ENCODE measurements at places on chromosomes 2 and 18.

GRCh38 chr2:218328294-218328693 lies 28.4 kb upstream of the CATIP start:
- no peak for DNase-seq

- no peak for DNase-seq
Measured at GRCh38 chr2:63522950-63523349, 65.3 kb downstream of the WDPCP start.

- DNase-seq, result no peak
Measured at GRCh38 chr2:41647468-41648050, 400.3 kb upstream of the PKDCC start.

- no peak for DNase-seq
Measured at GRCh38 chr2:167293172-167293781, 405.0 kb downstream of the XIRP2 start.

GRCh38 chr2:96916156-96916630 lies 46.3 kb upstream of the SEMA4C start:
- DNase-seq, result no peak

DNA sequence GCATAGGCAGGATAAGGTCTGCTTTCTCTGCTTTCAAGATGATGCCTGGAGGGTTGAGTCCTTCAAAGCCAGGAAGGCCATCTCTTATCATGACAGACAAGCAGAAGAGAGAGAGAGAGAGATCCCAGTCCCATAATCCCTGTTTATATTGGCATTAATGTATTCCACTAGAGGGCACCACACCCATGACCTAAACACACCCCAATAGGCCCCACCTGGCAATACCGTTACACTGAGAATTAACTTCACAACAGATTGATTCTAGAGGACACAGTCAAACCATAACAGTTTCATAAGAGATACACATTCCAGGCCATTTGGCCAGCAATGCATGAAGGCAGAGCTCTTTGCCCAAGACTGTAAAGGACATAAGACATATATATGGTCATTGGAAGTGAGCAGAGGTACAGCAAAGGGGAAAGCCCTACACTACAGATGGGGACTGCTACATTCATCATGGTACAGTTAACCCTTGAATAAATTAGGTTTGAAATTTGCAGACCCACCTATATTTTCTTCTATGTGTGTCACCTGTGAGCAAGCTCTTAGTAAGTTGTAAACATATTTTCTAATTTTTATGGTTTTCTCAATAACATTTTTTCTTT lies 1516.1 kb downstream of the RPIA start:
- no peak for DNase-seq

GRCh38 chr2:240759459-240759858 lies 60.6 kb downstream of the KIF1A start:
- no peak for DNase-seq

DNA sequence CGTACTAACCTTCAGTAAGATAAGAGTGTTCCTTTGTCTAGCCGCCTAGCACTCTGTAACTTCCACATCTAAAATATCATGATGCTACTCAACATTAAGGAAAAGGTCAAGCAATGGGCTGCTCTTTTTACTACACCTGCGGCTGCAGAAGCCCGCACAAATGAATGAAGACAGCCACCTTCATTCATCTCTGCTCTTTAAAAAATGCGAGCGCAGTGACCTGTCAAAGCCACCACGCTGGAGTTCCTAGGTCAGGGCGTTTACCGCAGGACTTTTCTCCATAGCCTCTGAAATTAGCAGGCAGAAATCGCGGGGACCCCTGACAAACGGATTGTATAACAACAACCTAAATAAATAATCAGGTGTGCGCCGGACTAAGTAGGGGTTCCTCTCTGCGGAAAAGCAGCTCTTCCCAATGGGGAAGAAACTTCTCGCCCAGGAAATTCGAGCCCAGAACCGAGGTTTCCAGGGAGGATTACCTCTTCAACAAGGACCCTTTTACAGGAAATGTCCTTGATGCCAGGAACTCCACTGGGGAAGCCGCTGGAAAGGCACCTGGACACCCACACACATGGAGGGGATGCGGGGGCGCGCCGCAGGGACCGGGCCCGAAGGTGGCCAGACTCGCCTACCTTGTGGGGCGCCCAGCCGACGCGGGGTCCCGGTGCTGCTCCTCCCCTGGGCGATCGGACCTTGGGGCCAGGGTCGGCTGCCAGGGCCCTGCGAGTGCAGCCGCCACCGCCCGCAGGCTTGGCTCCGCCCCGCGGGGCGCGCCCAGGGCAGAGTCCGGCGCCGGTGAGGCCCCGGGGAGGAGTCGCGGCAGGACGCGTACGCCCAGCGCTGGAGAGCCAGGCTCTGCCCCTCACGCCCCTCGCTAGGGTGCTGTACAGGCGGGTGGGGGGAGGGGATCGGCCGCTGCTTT lies at the start of gene CCDC68:
CCDC68 (minus strand) TSS at position 758 of the 922 bp plus-strand sequence. CDS start 16,670 bp downstream, outside the sequence.
- no peak for DNase-seq

DNA sequence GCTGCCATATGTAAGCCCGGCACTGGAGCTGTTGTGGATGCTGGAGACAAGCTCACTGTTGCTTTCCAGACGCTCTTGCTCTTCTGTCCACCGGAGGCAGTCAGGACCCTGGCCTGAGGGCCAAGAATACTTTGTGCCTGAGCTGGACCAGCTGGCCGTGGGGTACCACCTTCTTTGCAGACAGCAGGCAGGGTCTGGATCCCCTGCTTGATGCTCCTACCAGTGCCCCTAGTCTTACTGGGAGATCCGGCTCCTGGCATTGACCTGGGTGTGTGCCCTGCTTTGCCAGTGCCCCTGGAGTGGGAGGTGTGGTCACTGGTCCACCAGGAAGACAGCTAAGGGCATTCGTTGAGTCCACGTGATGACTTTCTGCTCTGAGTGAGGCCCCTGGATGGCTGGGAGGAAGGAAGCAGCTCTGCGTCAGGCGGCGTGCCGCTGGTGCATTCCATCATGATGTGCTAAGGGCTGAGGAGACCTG lies 59.3 kb downstream of the LRRFIP1 start:
- DNase-seq, result no peak

DNA sequence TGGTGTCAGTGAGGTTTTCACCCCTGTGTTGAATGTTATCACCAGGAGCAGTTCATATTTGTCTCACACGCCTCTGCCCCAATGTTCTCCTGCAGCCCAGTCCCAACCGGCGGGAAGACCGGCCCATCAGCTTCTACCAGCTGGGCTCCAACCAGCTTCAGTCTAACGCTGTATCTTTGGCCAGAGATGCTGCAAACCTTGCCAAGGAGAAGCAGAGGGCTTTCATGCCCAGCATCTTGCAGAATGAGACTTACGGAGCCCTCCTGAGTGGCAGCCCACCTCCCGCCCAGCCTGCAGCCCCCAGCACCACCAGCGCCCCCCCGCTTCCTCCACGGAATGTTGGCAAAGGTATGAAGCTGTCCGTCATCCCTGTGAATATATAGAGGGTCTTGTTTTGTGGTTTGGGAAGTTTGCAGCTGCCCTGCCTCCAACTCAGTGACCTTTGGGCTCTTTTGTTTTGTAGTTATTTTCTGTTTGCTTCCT lies 35.1 kb downstream of the ITGB1BP1 start:
- DNase-seq, result no peak
